Muscle of back (tissue), 13 donors: ENCODE measurements at places on chromosomes 4 and X.

GRCh38 chrX:133849676-133850075 lies 135.7 kb downstream of the GPC3 start:
- no peak for DNase-seq

DNA sequence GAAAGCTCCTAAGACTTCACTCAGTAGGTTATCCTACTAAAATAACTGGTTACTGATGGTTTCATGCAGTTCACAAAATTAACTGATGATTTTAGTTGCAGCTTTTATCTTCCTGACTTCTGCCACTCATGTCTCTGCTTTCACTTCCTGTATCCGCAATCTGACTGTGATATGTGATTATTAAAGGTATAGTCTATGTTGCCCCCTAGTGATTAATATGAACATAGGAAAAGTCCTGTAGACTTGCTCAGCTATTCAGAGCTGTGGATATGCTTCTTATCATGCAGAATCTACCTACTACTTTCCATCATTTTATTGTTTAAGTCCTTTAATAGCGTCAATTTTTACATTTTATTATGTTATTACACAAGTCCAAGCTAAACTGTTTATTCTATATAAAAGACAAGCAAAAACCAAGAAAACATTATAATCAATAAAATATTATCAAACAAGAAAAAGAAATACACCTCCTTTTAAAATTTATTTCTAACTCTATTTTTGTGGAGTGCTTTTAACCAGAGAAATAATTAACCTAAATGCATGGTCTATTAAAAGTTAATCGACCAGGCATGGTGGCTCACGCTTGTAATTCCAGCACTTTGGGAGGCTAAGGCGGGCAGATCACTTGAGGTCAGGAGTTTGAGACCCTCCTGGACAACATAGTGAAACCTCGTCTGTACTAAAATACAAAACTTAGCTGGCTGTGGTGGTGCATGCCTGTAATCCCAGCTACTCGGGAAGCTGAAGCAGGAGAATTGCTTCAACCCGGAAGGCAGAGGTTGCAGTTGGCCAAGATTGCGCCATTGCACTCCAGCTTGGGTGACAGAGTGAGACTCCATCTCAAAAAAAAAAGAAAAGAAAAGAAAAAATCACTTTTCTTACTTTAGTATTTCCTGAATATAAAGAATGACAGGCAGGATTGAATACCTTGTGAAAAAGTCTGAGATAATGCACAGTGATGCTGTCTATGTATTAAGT lies 40.4 kb upstream of the TLR2 start:
- no peak for DNase-seq

DNA sequence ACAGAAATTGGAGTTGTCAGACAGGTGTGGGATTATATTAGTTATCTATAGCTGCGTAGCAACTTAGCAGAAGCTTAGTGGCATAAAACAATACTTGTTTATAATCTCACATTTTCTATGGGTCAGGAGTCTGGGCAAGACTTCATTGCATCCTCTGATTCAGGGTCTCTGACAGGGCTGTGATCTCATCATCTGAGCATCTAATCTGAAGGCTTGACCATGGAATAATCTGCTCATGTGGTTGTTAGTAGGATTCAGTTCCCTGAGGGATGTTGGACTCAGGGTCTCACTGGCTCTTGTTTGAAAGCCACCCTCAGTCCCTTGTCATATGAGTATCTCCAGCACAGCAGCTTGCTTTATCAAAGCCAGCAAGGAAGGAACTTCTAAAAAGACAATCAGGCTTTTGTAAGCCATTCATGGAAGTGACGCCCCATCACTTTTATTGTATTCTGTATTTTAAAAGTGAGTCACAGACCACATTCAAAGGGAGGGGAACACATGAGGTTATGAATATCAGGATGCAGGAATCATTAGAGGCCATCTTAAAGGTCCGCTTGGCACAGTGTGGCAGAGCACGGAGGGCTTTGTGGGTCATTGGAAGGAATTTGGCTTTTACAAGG lies 37.2 kb upstream of the FAM9B start:
- no peak for DNase-seq

DNA sequence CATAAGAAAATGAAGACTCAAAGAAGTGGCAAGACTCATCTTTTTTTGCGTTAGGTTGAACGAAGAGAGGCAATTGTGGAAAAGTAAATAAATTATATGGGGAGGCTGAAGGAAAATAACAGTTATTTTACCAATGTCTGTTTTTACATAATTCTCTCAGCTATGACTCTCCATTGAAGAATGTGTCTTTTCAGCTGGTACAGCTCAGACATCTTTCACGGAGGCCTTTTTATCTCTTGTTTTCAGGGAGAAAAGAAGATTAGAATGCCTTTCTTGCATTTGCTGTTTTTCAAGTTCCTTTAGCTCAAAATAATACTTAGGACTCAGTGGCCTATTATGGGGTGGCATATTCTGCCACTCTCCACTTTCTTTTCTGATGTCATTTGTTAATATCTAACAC lies 153.0 kb downstream of the ADAM29 start:
- no peak for DNase-seq

- no peak for DNase-seq
Measured at GRCh38 chr4:147371661-147372060, 109.2 kb upstream of the EDNRA start.

- DNase-seq = peak; percentile 43
Measured at GRCh38 chr4:112075129-112075753, 70.0 kb upstream of the FAM241A start.

- no peak for DNase-seq
Measured at GRCh38 chr4:17323554-17324385, 188.1 kb downstream of the QDPR start.

GRCh38 chr4:119746951-119747350 lies 118.3 kb upstream of the PDE5A start:
- DNase-seq = no peak

GRCh38 chrX:132474544-132475248 lies 14.1 kb downstream of the MBNL3 start:
- DNase-seq = no peak

- DNase-seq = no peak
Measured at GRCh38 chrX:24005867-24006266, 21.1 kb downstream of the KLHL15 start.

DNA sequence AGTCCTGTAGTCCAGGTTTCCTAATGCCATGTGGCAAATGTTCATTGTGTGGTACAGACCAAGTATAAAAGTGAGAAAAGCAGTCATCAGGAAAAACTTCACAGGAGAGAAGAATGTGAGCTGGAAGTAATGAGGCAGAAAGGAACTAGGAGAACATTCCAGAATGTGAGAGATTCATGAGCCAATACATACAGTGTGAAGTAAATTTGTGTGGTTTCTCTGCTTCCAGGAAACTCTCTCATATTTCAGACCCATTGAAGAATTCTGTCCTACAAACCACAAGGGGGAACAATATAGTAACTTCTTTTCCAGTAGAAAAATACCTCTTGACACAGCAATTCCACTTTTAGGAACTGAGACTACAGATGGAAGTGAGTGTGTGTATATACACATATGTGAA lies 136.5 kb downstream of the RNF150 start:
- DNase-seq = peak; percentile 45

GRCh38 chrX:129161108-129161507 lies 362.2 kb downstream of the SMARCA1 start:
- DNase-seq = no peak

DNA sequence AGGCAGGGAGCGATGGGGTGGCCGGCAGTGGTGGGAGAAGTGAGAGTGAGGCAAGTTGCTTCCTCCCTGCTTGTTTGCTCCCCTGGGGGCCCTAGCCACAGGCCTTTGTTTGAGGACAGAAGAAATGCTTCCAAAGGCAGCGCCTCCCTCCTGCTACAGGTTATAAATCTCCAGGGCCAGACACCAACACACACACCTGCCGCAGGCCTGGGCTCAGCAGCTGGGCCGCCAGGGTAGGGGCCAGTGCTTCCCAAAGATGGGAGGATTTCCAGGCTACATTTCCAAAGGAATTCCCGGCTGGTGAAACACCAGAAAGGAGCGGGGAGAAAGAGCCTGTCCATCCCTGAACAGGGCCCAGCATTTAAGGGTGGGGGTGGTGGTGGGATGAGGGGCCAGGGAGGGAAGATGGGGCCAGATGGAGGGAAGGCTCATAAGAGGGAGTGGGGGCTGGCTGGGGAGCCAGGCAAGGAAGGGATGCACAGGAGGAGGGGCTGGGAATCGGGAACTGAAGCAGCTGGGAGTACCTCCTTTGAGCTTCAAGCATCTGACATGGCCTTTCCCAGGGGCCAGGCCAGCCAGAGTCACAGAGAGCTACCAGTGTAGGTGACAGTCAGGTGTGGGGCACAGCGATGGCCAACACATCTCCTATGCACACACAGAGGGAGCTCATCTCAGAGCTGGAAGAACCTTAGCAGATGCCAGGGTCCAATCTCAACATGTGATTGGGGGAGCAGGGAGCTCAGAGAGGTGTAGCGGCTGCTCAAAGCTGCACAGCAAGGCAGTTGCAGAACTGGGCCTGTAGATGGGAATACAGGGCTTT lies 143.9 kb downstream of the PJA1 start:
- DNase-seq = no peak

- DNase-seq = no peak
Measured at GRCh38 chr4:132071815-132072214, 1077.3 kb upstream of the PCDH10 start.

- no peak for DNase-seq
Measured at GRCh38 chr4:184968784-184969201, 49.5 kb upstream of the HELT start.

DNA sequence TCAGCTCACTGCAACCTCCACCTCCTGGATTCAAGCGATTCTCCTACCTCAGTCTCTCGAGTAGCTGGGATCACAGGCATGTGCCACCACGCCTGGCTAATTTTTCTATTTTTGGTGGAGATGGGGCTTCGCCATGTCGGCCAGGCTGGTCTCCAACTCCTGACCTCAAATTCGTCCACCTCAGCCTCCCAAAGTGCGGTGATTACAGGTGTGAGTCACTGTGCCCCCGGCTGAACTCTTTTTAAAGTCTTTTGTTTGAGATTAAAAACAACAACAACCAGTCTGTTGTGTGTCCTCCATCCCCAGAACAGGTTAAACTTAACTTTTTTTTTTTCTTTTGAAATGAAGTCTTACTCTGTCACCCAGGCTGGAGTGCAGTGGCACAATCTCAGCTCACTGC lies 36.3 kb upstream of the RBPJ start:
- DNase-seq = no peak

DNA sequence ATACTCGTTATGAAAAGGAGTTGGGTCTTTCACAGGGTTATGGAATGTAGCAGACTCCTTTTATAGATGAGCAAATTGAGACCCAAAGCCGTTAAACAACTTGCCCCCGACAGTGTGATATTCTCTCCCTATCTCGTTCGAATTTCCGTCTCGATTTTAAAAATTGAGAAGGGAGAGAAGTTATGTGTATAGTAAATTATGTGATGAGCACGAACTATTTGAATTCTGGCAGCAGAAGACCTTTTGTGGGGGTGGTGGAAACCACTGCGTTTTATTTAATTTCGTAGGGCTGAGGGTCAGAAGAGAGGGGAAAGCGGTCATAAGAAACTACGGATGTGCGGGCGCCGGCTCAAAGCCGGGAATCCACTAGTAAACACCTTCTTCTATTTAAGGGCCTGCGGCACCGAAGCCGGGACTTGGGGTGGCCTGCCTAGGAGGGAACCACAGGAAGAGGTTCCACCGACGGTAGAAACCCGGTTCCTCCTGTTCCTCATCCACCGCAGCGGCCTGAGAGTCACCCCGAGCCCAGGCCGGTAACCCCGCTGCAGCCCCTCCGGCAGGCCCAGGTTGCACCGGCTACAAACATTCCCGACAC lies 1.5 kb upstream of the DDX3X start:
- DNase-seq = peak; percentile 54

GRCh38 chr4:14744346-14744745 lies 257.9 kb upstream of the CPEB2 start:
- DNase-seq = no peak

DNA sequence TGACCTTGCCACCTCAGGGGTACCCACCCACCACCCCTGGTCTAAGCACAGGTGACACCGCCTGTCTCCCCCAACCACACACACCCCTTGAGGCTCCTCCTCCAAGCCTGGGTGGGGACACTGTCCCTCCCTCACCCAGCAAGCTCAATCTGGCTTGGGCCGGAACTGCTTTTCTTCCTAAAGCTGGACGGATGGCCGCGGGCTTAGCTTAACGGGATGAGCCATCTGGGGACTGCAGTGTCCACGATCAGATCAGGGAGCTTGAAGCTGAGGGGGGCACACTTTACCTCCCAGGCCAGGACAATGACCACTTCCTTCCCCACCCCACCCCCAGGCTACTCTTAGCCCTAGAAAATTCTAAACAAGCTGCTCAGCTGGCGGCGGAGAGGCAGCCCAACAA lies 1.0 kb upstream of the SLC6A8 start:
- no peak for DNase-seq

DNA sequence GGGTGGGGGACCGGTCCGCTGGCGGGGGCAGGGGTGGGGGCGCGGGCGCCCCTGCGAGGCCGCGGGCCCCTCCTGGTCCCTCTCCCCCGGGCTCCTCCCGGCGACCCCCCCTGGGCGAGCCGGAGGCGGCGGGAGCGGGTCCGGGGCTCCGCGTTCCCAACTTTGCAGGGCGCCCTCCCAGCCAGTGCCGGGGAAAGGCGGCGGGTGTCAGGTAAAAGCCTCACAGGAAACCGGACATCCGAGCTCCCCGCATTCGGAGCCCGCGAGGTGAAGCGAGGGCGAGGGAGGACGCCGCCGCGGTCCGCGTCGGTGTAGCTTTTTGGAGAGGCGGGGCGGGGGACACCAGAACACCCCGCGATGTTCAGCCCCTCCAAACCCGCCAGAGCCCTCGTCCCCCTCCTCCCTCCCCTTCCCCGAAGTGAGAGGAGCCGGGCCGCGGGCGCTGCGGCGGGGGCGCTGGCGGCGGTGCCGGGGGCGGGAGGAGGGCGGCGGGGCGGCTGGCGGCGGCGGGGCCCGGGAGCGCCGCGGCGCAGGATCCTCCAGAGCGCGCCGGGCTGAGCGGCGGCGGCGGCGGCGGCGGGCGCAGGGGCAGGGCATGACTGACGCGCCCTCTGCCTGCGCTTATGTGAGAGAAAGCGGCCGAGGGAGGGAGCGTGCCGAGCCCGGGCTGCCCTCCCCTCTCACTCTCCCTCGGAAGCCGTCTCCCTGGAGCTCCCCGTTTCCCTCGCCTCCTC lies at the start of gene VEGFC:
VEGFC (minus strand) TSS at position 597 of the 734 bp plus-strand sequence. CDS start 611 bp downstream, outside the sequence.
- DNase-seq = peak; percentile 49

DNA sequence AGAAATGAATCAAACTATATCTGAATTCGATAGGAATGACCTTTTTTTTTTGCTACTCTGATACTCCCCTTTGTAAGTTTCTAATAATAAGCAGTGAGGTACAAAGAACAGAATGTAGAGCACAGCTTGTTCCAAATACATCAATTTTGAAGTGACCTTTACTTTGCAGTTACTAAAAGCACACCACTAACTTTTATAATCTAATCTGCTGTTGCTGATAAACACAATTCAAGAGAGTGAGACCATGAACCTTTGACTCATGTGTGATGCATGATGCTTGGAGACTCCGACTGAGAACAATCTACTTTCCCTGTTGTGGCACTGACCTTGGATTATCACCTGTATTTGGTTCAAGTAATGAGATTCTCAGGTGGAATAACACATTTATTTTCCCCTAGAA lies 91.6 kb upstream of the GNPDA2 start:
- no peak for DNase-seq

GRCh38 chrX:45363596-45363995 lies 162.9 kb upstream of the DIPK2B start:
- DNase-seq = no peak
